ENCODE measurements at places on chromosomes 7 and 10. TPM values are rescaled to one million over a fixed set of nuclear protein-coding genes. Genes with fewer than 3 reads are reported as not detected.

The MRLN gene
- 0.21 TPM for polyA plus RNA-seq

- peaks cover 24% of the 10 kb centered on the region for H3K27me3 ChIP-seq
- no peak for DNase-seq
- no peak overlapping the region for H3K27ac ChIP-seq
Observed at GRCh38 chr7:151380199-151381097, 29.4 kb downstream of the WDR86 start.

The FAM24B gene
- polyA plus RNA-seq = 0.55 TPM

The TMEM176B gene
- 2.2 TPM for polyA plus RNA-seq

The TET1 gene
- 15.2 TPM for polyA plus RNA-seq

DNA sequence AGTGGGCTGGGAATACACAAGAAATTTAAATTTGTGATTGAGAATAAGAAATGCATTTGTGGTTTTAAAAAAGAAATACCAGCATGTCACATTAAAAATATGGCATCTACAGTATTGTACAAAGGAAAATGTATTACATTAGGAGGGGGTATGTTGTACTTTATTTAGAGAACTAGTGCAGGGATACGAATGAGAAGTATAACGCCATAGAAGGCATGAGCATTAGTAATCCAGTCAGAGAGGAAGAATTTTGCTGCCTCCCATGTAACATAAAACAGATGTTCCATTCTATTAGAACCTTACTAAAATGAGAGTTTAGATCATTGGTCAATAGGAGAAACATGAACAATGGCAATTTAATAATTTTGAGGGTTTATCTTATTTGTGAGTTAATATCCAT is 182.2 kb downstream of the ADK start:
- H3K36me3 ChIP-seq = no peaks in the 10 kb centered on the region
- no peak overlapping the region for H3K4me3 ChIP-seq
- DNase-seq = no peak

- H3K4me1 ChIP-seq = no peaks in the 10 kb centered on the region
- H3K27me3 ChIP-seq = no peaks in the 10 kb centered on the region
- H3K4me3 ChIP-seq = no peak overlapping the region
- H3K36me3 ChIP-seq = no peaks in the 10 kb centered on the region
- DNase-seq = no peak
Observed at GRCh38 chr10:12419262-12419847, 70.0 kb downstream of the CAMK1D start.

- H3K36me3 ChIP-seq = no peaks in the 10 kb centered on the region
- no peak overlapping the region for H3K27ac ChIP-seq
- no peaks in the 10 kb centered on the region for H3K27me3 ChIP-seq
- no peak overlapping the region for H3K4me3 ChIP-seq
Observed at GRCh38 chr7:68074242-68074641, 1077.6 kb downstream of the TYW1 start.

DNA sequence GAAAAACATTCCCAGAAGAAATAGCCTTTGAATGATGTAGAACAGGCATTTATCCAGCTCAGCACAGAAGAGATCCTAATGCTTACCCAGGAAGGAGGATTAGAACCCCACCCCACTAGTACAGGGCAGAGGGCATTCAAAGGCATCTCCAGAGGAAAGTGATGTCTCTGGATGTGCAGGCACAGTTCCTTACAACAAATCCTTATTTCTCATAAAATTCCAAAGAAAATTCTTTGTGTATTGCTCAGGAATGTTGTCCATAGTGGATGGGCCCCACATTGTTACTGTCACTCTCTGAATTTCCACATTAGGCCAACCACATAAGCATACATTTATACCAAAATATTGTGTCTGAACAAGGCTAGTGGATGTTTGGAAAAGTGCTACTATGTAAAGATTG is 243.0 kb downstream of the ADRA2A start:
- no peak for DNase-seq
- no peaks in the 10 kb centered on the region for H3K36me3 ChIP-seq
- H3K27me3 ChIP-seq = no peaks in the 10 kb centered on the region

GRCh38 chr7:135771961-135772638 is 23.5 kb upstream of the FAM180A start:
- no peak overlapping the region for H3K4me3 ChIP-seq
- no peaks in the 10 kb centered on the region for H3K36me3 ChIP-seq
- H3K27ac ChIP-seq = no peak overlapping the region
- H3K4me1 ChIP-seq = no peaks in the 10 kb centered on the region
- no peaks in the 10 kb centered on the region for H3K27me3 ChIP-seq

GRCh38 chr7:36109013-36109627 is 43.9 kb upstream of the EEPD1 start:
- no peaks in the 10 kb centered on the region for H3K4me1 ChIP-seq
- no peak overlapping the region for H3K27ac ChIP-seq
- no peaks in the 10 kb centered on the region for H3K36me3 ChIP-seq
- no peak for DNase-seq
- no peaks in the 10 kb centered on the region for H3K27me3 ChIP-seq

GRCh38 chr10:32298075-32298812 is 48.7 kb downstream of the EPC1 start:
- no peak for DNase-seq
- H3K36me3 ChIP-seq = no peaks in the 10 kb centered on the region
- no peaks in the 10 kb centered on the region for H3K4me1 ChIP-seq
- no peak overlapping the region for H3K4me3 ChIP-seq
- H3K27ac ChIP-seq = no peak overlapping the region

The PNLIP gene
- not detected for polyA plus RNA-seq

Measured in H1 (cell line).